ENCODE measurements at places on chromosomes 11 and 22.

- DNase-seq = no peak
Observed at GRCh38 chr11:2901196-2901796, 15.7 kb upstream of the CDKN1C start.

DNA sequence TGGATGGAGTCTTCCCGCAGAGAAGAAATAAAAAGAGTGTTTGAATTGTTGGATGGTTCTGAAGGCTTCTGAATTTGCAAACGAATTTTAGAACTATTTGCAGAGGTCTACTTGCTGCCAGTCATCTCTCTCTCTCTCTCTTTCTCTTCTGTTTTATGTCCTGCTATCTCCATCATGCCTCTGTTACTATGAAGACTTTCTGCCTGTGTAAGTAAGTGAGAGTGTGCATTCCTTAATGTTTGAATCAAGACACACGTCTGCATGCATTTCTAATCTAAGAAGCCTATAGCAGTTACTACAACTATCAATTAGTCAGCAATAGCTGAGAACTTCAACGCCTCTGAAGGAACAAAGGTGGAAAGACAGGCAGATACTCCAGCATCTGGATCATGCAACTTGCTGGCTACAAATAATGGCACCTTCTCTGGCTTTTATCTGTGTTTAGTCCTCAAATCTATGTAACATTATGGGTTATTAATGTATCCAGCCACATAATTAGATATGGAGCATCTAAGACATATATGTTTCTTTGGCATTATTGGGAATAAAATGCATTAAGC, 191.5 kb upstream of the BLID start:
- no peak for DNase-seq

GRCh38 chr11:117839380-117839881, 14.9 kb upstream of the FXYD2 start:
- DNase-seq = no peak

DNA sequence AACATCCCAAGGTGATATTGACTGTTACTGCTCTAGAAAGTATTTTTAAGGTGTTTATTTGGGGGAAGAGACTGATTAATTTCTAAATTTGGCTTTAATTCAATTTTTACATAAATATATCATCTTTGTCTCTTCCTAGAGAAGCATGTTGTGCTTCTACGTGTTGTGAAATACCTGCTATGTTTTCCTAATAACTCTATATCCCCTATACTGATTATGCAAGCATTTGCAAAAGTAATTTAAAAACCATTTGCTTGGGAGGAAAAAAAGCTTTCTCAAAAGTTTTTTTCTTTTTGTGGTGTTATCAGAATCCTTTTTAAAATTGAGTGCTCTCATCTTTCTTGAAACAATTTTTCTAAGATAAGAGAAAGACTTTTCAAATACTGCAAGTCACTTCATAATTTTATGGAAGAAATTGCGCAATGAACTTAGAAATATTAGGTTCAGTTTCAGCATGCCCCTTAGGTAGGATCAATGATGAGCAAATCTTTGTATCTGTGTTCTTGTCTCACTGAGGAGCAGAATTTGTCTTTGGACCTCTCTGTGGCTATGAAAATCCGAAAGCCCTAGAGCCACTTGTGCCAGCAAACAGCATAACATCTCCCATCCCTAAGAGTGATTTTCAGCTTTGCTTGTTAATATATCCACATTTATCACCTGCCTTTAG, 7.4 kb upstream of the BLID start:
- DNase-seq = peak; percentile 24

- DNase-seq = no peak
Observed at GRCh38 chr11:18536209-18536608, 9.5 kb upstream of the TSG101 start.
